ENCODE measurements at places on chromosomes 6 and 20. TPM values are rescaled to one million over a fixed set of nuclear protein-coding genes. Genes with fewer than 3 reads are reported as not detected.

SAMD5 gene
- total RNA-seq = 3.1 TPM

NRM gene
- 0.51 TPM for total RNA-seq

GRCh38 chr6:84432619-84433018, 205.2 kb upstream of the CEP162 start:
- peak; percentile 29 for DNase-seq

GRCh38 chr6:168671028-168671862, 230.3 kb downstream of the SMOC2 start:
- no peak for DNase-seq

GRCh38 chr6:117938311-117938995, 31.4 kb downstream of the SLC35F1 start:
- no peak for DNase-seq

DNA sequence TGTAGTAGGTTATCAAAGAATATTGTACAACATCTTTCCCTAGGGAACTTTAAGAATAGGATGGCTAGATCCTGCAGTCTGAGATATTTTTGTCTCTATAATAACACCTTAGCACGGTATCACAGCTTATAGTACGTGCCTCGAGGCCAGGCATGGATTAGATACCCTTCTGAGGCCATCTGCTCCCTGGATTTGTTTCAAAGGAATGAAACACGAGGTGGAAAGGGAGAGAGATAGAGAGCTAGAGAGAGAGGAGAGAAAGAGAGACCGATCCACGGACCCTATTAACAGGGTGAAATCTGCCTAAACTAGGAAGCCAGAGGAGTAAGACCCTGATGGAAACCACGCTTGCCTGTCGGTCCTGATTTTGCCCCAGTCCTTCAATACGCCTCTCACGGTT, 92.5 kb downstream of the CD83 start:
- no peak for DNase-seq

- no peak for DNase-seq
Observed at GRCh38 chr6:162785632-162786242, 58.0 kb downstream of the PACRG start.

All from bronchial epithelial cell (primary cell).